ENCODE measurements at places on chromosomes 5 and 9. TPM values are rescaled to one million over a fixed set of nuclear protein-coding genes. Genes with fewer than 3 reads are reported as not detected.

GRCh38 chr9:93133681-93134014, 403 bp downstream of the NINJ1 start:
- H3K4me3 ChIP-seq: peak overlapping the region; percentile 91
- H3K27me3 ChIP-seq: no peaks in the 10 kb centered on the region
- H3K36me3 ChIP-seq: no peaks in the 10 kb centered on the region
- no peak for DNase-seq

- H3K4me1 ChIP-seq: no peaks in the 10 kb centered on the region
- no peak for DNase-seq
- no peak overlapping the region for H3K4me3 ChIP-seq
- no peak overlapping the region for H3K27ac ChIP-seq
- H3K36me3 ChIP-seq: peaks cover 17% of the 10 kb centered on the region
Measured at GRCh38 chr9:100126423-100126822, 27.4 kb downstream of the INVS start.

DNA sequence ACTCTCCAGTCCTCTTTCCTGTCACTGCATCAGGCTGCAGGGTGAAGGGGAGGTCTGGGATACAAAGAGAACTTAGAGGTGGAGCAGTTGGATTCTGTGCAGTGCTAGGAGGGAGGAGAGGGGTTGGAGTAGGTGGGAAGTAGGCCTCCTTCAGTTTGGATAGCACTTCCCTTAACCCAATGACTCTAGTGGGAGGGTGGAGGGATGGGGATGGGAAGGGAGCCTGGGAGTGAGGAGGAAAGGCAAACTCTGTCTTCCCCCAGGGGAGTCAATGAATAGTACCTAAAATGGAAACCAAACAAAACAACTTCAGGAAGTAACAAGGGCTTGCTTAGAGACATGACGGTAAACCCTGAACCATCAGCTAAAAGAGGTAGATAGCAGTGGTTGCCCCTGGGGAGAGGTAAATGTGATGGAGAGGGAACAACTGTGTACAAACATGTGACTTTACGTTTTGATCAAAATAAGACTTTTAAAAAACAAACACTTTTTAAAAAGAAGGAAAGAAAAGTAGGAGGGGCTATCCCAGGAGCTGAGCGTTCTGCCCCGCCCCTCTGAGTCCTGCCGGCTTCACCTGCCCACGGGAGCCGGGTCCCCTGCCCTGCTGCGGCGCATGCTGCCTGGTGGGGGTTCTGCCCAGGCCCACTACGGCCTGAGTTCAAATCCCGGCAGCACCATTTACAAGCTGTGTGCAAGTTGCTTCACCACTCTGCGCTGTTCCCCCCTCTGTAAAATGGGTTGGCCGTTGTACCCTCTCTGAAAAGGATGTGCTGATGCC, 30.9 kb downstream of the GSN start:
- H3K27me3 ChIP-seq: no peaks in the 10 kb centered on the region
- peak overlapping the region; percentile 99 for H3K27ac ChIP-seq
- peaks cover 19% of the 10 kb centered on the region for H3K36me3 ChIP-seq
- DNase-seq: peak; percentile 82
- H3K4me3 ChIP-seq: peak overlapping the region; percentile 74

GRCh38 chr5:167843881-167844572, 447.4 kb upstream of the WWC1 start:
- H3K4me1 ChIP-seq: no peaks in the 10 kb centered on the region
- no peaks in the 10 kb centered on the region for H3K36me3 ChIP-seq
- no peak for DNase-seq
- no peaks in the 10 kb centered on the region for H3K27me3 ChIP-seq
- no peak overlapping the region for H3K27ac ChIP-seq

DNA sequence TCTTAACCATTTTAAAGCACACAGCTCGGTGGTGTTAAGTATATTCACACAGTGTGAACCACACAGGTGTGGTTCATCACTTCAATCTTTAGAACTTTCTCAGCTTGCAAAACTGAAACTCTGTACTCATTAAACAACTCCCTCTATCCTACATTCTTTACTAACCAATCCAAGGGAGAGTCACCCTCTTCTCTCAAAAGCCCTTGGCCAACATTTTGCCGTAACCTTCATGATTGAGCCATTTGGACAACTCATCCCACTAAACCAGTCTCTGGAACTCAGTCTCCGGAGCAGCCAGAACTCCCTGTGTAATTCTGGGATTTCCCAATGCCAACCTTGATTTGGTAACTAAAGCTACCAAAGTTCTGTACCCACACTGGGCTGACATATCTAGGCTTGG, 84.7 kb downstream of the TTC39B start:
- no peak for DNase-seq
- no peaks in the 10 kb centered on the region for H3K4me1 ChIP-seq
- H3K27me3 ChIP-seq: no peaks in the 10 kb centered on the region
- no peak overlapping the region for H3K27ac ChIP-seq
- no peaks in the 10 kb centered on the region for H3K36me3 ChIP-seq

GRCh38 chr5:172380987-172381643, 73.2 kb downstream of the SH3PXD2B start:
- H3K27ac ChIP-seq: peak overlapping the region; percentile 29
- H3K4me1 ChIP-seq: no peaks in the 10 kb centered on the region

- peaks cover 11% of the 10 kb centered on the region for H3K4me1 ChIP-seq
- H3K27me3 ChIP-seq: no peaks in the 10 kb centered on the region
- no peak overlapping the region for H3K27ac ChIP-seq
- H3K36me3 ChIP-seq: peaks cover 26% of the 10 kb centered on the region
Measured at GRCh38 chr9:89005323-89005722, 14.1 kb downstream of the S1PR3 start.

- no peaks in the 10 kb centered on the region for H3K27me3 ChIP-seq
- H3K36me3 ChIP-seq: no peaks in the 10 kb centered on the region
- no peaks in the 10 kb centered on the region for H3K4me1 ChIP-seq
Measured at GRCh38 chr5:18740301-18740700, 1106.0 kb downstream of the TAF11L14 start.

- H3K27ac ChIP-seq: no peak within 1 kb of the TSS
- H3K36me3 ChIP-seq: no peaks in the 10 kb centered on the region
- no peak within 1 kb of the TSS for H3K4me3 ChIP-seq
- H3K27me3 ChIP-seq: no peaks in the 10 kb centered on the region
Measured at GRCh38 chr5:180988592-180988991, at the start of gene BTNL3. Gene BTNL3, plus strand, starts transcription at chr5:180988846. Its CDS starts 183 bp downstream, at chr5:180989029.

- peaks cover 10% of the 10 kb centered on the region for H3K36me3 ChIP-seq
- no peak overlapping the region for H3K4me3 ChIP-seq
- no peaks in the 10 kb centered on the region for H3K4me1 ChIP-seq
- no peak for DNase-seq
- no peaks in the 10 kb centered on the region for H3K27me3 ChIP-seq
- no peak overlapping the region for H3K27ac ChIP-seq
Measured at GRCh38 chr9:6794936-6795335, 37.2 kb downstream of the KDM4C start.

- no peak for DNase-seq
- H3K27me3 ChIP-seq: no peaks in the 10 kb centered on the region
- no peaks in the 10 kb centered on the region for H3K36me3 ChIP-seq
- no peak overlapping the region for H3K27ac ChIP-seq
Measured at GRCh38 chr5:8327016-8327415, 458.1 kb downstream of the MTRR start.

GABRA1 gene
- not detected for total RNA-seq

MLANA gene
- total RNA-seq: not detected

TPPP gene
- 13.8 TPM for total RNA-seq

CARD6 gene
- total RNA-seq: 8.2 TPM

Data from ascending aorta (tissue), 2 donors.